ENCODE measurements at places on chromosomes 6 and 20. TPM values are rescaled to one million over a fixed set of nuclear protein-coding genes. Genes with fewer than 3 reads are reported as not detected.

- no peak for DNase-seq
- no peaks in the 10 kb centered on the region for H3K36me3 ChIP-seq
- H3K27ac ChIP-seq, result no peak overlapping the region
- no peak overlapping the region for H3K4me3 ChIP-seq
- no peaks in the 10 kb centered on the region for H3K4me1 ChIP-seq
These were observed 19.9 kb upstream of the RIPOR3 start for GRCh38 chr20:50711113-50711825.

DNA sequence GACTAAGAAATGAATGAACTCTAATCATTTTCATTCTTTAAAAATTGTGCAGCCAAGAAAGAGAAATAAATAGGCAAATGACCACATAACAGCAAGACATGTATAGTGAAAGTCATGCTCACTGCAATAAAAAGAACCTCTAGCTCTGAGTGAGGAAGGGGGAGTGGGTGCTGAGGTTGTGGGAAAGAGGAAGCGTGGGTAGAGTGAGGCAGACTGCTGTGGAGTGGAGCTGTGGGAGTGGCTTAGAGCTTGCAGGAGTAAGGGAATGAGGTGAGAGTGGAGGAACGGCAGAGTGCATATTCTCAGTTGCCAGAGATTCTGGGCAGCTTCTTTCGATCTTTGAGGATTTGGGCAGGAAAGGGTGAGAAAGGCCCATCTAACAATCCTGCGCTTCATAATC, 10.4 kb downstream of the DEFB129 start:
- H3K4me1 ChIP-seq, result peaks cover 10% of the 10 kb centered on the region
- peaks cover 3% of the 10 kb centered on the region for H3K27me3 ChIP-seq
- DNase-seq, result no peak
- peak overlapping the region; percentile 18 for H3K27ac ChIP-seq
- peak overlapping the region; percentile 67 for H3K4me3 ChIP-seq

Gene GINS1
- 1.0 TPM for polyA plus RNA-seq

Gene SLC17A2
- not detected for polyA plus RNA-seq

Gene E2F1
- polyA plus RNA-seq, result 0.94 TPM

Gene LY86
- 1.4 TPM for polyA plus RNA-seq
